T-helper 17 cell (primary cell): ENCODE measurements at places on chromosomes 3 and 15. TPM values are rescaled to one million over a fixed set of nuclear protein-coding genes. Genes with fewer than 3 reads are reported as not detected.

Gene CACNA1D
- total RNA-seq, result 0.57 TPM

DNA sequence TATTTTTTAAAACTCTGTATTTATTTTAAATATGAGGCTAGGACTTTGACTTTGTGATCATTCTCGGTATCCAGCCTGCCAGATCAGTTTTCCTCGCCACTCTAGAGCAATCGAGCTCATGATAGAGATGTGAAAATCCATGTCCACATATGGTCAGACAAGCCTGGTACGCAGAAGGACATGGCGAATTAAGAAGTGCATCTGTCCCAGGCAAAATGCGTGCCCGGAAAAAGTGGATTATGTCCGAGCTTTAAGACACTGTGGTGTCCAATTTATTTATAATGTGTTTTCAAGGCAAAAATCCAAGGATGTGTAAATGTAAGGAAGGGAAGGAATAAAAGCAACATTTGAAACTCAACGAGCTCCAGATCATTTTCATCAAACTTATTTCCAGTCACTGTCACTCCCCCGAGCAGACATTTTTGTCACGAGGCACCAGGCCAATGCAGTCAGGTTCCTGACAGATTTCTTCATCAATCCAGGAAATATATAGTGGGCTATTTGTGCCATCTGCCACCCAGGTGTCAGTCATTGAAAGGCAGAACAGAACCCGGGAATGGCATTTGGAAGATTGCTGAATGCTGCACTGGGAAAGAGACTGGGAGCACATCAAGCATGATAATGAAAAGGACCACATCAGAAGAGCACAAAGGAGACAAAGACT lies 825.7 kb downstream of the SQOR start:
- DNase-seq, result no peak
- H3K4me1 ChIP-seq, result no peaks in the 10 kb centered on the region
- no peaks in the 10 kb centered on the region for H3K36me3 ChIP-seq
- H3K27me3 ChIP-seq, result no peaks in the 10 kb centered on the region

- no peak for DNase-seq
- no peaks in the 10 kb centered on the region for H3K36me3 ChIP-seq
- H3K4me1 ChIP-seq, result no peaks in the 10 kb centered on the region
- H3K27me3 ChIP-seq, result no peaks in the 10 kb centered on the region
Observed at GRCh38 chr3:117871934-117872333, 1162.4 kb downstream of the TUSC7 start.

Gene BNC1
- not detected for total RNA-seq

Gene ANO10
- total RNA-seq, result 11.1 TPM

Gene ZDHHC19
- not detected for total RNA-seq

Gene GOLGA8M
- total RNA-seq, result 1.0 TPM

Gene KNG1
- not detected for total RNA-seq

Gene KCNH8
- total RNA-seq, result not detected

- H3K4me1 ChIP-seq, result peaks cover 17% of the 10 kb centered on the region
- no peak overlapping the region for H3K27ac ChIP-seq
- H3K4me3 ChIP-seq, result peak overlapping the region; percentile 93
- no peak for DNase-seq
- H3K36me3 ChIP-seq, result no peaks in the 10 kb centered on the region
Observed at GRCh38 chr15:65182538-65182937, 2.6 kb downstream of the CLPX start.

GRCh38 chr3:141709126-141709770 lies 28.9 kb upstream of the RNF7 start:
- H3K4me3 ChIP-seq, result no peak overlapping the region
- no peaks in the 10 kb centered on the region for H3K36me3 ChIP-seq
- H3K27me3 ChIP-seq, result no peaks in the 10 kb centered on the region
- no peak overlapping the region for H3K27ac ChIP-seq
